ENCODE measurements at places on chromosomes 12 and 14.

DNA sequence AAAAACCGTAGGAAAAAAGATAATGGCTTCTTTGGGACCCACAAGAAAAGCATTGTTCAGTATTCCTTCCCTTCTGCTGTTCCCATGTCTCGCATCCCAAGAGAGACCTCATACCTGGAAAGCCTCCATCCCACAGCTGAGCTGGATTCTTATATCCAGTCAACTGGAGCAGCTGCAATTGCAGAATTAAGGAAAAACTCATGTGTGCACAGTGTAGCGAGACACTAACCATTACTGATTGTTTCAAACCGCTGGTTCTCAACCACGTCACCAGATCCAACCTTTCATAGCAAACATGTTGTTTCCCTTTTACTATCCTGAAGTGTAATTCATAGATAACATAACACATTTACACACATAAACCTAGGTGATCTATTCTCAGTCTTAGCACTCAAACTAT, 5.5 kb upstream of the RNASE10 start:
- DNase-seq = no peak

DNA sequence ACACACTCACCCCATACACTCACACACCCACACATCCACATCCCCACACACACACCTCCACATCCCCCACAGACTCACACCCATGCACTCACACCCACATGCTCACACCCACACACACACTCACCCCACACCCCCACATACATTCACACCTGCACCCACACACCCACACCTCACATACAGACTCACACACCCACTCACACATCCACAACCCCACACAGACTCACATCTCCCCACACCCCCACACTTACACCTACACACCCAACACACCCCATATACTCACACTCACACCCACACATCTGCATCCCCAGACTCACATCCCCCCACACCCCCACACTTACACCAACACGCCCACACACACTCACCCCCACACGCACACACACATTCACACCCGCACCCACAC, 171.8 kb downstream of the GLT1D1 start:
- no peak for DNase-seq

DNA sequence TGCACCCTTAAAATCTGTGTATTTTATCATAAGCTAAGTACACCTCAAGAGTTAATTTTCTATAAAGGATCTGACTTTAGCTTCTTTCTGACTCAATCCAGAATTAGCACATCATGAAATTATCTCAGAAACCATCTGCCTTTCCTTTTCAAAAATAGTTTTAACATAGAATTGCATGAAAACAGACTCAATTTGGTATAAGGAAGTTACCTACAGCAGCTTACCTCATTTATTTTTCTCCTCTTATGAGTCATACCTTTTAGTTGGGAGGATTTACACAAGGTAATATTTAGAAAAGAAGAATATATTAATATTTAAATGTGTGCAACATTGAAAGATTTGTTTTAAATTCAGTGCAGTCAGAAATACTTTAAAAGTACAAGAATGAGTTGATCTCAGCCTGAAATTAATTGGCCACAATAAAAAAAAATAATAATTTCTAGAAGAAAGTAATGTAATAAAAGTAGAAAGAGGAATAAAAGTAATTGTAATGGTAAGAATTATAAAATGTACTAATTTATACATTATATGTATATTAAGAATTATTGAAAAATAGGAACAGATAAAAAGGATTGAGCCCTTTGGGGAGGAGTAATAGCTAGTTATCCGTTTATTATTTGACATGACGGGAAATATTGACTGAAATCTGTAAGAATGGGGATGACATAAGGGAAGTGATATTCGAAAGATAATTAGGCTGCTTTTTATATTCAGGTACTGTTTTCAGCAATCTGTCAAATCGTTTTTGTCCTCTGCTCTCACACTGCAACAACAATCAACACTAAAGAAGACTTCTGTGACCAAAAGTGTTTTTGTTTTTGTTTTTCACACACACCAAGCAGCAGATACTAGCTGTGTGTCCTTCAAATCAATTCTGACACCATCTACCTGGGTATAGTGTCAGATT, 20.5 kb downstream of the ADAM21 start:
- DNase-seq = no peak

DNA sequence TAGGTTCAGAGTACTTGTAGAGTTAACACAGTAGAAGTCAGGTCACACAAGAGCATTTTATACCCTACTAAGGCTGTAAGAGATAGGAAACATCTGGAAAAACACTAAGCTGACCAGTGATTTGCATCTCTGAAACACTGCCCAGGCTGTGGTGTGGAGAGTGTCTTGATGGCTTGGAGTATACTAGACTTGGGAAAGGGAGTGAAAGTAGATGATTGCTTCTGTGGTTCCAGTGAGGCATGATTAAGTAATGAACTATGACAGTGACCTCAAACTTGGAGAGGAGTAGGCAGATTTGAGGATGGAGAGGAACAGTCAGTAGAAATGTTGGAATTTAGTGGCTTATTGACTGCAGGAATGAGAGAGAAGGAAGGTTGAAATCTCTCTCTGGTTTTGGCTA, 201.2 kb downstream of the FLRT2 start:
- DNase-seq = no peak

- no peak for DNase-seq
These were observed 129.8 kb upstream of the PPFIA2 start for GRCh38 chr12:81888961-81889360.

All from G401 (cell line).